NCI-H460 (cell line): ENCODE measurements at places on chromosomes 3 and 15.

DNA sequence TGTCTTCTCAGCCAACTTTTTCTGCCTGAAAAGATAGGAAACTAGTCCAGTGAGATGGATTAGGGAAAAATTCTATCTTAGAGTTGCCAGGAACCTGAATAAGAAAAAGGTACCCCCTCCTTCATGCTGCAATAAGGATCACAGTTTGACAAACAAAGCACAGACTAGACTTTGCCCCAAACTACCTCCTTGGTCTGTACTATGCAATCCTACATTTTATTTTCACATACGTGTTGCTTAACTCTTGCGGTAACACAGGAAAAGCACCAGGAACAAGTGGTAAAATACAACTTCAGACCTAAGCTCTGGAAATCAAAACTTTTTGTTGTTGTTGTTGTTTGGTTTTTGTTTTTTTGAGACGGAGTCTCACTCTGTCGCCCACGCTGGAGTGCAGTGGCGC lies 11.3 kb upstream of the IL12A start:
- DNase-seq: no peak

GRCh38 chr15:41936649-41937567 lies 35.4 kb downstream of the EHD4 start:
- no peak for DNase-seq

- DNase-seq: peak; percentile 12
Observed at GRCh38 chr3:15860014-15860934, 62.5 kb upstream of the ANKRD28 start.

GRCh38 chr3:183951459-183951858 lies 66.2 kb downstream of the ABCC5 start:
- no peak for DNase-seq

DNA sequence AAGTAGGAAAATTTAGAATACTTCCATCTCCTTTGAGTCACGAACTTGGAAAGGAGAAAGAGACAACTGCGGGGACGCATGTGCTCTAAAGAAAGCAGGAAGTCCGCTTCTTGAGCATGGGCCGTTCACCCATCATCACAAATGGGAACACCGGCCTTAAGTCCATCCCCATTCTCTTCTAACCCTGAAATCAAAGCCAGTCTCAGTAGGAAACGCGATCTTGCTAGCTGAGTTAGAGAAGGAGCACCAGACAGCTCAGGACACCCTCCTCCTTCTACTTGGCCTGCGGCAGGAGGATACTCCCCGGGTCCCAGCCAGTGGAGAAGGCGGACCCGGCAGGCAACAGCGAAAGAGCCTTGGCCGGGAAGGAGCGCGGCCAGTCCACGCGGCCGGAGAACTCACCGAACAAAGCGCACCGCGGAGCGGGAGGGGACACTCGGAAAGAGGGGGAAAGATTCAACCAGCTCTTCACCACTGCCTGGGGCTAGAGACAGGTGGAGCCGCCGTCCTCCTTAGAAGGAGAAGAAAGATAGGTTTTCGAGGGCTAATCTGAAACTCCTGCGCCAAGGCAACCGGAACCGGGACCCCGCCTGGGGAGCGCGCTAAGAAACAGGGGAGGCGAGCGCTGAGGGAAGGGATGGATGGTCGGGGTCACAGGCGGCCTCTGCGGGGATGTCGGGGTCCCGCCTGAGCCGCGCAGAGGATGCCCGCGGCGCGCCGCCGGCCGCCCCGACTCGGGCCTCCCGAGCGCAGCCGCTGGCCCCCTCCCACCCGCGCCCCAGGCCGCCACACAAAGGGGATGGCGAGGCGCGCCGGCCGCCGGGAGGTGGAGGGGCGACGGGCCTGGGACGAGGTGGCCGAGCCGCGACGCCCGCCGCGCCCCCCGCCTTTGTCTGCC lies 818 bp downstream of the SLC4A7 start:
- DNase-seq: peak; percentile 22

- no peak for DNase-seq
Observed at GRCh38 chr15:72342385-72342784, 22.4 kb upstream of the CELF6 start.
